ENCODE measurements at places on chromosomes 12 and 14.

DNA sequence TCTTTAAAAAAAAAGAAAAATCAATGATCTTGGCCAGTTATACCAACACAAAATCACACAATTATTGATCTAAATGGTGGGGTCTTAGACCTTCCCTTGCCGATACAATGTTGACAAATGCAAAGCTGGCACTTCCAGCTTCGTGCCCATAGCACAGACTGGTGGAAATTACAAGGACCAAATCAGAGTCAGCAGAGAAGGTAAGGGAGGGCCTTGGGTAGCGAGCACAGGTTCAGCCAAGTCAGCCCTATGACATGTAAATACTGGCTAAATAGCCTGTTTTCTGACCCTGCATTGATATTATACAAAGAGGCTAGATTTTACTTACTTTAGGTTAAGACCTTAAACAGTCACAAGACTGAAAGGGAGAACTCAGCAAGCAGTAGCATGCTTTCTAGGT lies 30.3 kb upstream of the WDR89 start:
- DNase-seq, result no peak

GRCh38 chr14:90849787-90850444 lies 33.7 kb upstream of the TTC7B start:
- DNase-seq, result no peak

- DNase-seq, result no peak
Observed at GRCh38 chr12:40714636-40715035, 22.4 kb downstream of the CNTN1 start.

DNA sequence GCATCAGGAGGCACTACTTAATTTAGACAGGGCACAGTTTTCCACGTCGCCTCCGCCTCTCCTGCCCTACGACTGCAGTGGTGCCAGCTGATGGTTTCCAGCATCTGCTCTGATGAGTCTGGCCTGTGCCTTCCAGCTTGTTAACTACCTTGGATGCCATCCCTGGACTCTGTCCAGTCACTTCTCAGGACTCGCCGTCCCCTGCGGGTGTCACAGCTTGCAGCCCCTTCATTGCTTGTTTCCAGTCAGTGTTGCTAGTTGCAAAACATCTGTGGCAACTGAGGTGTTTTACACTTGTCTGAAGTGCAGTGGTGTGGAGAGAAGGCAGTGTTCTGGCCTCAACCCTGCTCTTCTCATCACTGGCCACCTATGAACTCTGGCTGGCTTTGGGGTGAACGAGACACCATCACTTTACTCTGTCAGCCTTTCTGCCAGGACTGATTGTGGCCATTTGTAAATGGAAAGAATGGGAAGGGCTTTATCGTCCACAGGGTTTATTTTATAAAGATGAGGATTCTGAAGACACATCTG lies 8.3 kb downstream of the ADGRD1 start:
- DNase-seq, result no peak

- DNase-seq, result no peak
Observed at GRCh38 chr14:75096959-75097358, 27.5 kb downstream of the ZC2HC1C start.

- DNase-seq, result no peak
Observed at GRCh38 chr12:55771736-55772135, 28.8 kb downstream of the GDF11 start.

DNA sequence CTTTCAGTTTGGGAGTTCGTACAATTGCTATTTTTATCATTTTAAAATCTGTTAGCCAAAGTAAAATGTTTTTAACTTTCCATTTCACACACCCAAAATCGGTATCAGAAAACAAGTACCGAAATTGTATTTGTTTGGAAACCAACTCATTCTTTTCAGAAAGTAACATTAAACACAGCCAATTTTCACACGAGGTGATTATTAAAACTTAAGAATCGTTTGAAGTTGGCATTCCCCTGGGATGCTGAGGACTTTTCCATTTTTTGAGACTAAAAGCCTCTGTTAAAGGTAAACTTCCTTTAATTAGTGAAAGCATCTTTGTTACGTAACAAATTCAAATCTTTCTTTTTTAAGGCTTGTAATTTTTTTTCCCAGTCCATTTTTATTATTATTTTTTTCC lies 623.0 kb downstream of the VRK1 start:
- DNase-seq, result no peak

Data from stimulated activated CD4-positive, alpha-beta T cell treated with anti-CD3 and anti-CD28 coated beads, Interleukin-12 subunit alpha, Interleukin-12 subunit beta, amount 100 ng/mL, for 4 hours (primary cell).